ENCODE measurements at places on chromosomes 4 and X.

DNA sequence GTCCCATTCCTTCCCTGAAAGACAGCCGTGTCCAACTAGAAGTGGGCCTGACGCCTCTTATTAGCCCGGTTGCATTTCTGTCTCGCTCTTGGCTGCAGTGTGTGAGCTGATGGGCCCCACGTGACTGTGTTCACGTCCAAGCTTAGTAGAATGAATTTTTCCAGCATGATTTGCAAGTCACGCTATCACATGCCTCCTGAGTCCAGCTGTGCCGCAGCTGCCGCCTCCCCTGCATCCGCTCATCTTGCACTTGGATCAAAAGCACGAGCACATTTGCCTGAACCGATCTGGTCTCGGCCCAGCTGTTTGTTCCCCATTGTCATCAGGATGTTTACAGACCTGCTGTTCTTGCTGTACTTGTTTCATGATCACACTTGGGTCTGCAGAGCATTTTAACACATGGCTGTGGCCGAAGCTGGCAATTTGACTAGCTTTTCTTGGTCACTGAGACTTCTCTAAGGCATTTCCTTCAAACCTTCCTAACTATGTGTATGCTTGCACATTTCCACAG, 126.5 kb downstream of the KIT start:
- no peak for DNase-seq

DNA sequence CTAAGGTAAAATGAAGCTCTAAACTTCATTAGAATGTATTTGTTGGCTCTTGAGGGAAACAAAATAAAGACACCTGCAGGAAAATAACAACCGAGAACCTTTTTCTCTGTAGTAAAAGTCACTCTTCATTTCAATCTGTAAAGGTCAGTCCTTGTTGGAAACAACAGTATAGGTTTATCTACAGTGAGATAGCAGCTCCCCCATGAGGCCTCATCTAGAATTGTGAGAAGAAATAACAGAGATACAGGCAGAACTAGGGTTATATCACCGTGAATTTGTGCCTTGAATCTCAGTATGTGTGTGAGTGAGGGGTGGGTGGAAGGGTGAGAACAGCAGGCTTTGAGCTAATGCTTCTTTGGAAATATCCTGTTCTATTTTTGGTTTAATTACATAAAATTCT, 107.8 kb upstream of the FMR1 start:
- DNase-seq: no peak

- DNase-seq: peak; percentile 10
Observed at GRCh38 chr4:89469930-89470375, 162.4 kb upstream of the GPRIN3 start.

DNA sequence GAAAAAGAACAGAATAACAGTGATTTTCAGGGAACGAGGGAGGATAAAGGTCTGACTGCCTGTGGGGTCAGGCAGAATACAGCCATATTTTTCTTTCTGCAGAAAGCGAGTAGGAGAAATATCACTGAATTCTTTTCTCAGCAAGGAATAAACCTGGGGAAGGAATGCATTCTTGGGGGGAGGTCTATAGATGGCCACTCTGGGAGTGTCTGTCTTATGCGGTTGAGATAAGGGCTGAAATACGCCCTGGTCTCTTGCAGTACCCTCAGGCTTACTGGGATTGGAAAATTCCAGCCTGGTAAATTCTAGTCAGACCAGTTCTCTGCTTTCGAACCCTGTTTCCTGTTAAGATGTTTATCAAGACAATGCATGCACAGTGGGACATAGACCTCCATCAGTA, 26.3 kb downstream of the CNGA1 start:
- DNase-seq: no peak

DNA sequence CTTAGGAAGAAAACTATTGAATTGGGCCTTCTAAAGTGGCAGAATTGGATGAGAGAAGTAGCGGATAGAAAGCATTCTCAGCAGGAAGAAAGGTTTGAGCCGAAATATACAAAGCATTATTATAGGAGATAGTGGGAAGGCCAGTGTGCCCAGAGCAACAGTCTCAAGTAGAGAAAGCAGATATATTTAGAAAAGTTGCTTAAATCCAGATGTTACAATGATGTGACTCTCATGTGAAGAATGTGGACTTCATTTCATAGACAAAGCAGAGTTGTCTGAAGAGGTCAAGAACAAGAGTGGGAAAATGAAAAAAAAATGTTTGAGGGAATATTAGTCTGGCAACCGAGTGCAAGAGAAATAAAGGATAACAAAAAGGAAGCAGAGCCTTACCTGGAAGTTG, 66.9 kb downstream of the SYNPO2 start:
- no peak for DNase-seq

GRCh38 chrX:77493677-77494553, 46.7 kb downstream of the FGF16 start:
- DNase-seq: no peak

DNA sequence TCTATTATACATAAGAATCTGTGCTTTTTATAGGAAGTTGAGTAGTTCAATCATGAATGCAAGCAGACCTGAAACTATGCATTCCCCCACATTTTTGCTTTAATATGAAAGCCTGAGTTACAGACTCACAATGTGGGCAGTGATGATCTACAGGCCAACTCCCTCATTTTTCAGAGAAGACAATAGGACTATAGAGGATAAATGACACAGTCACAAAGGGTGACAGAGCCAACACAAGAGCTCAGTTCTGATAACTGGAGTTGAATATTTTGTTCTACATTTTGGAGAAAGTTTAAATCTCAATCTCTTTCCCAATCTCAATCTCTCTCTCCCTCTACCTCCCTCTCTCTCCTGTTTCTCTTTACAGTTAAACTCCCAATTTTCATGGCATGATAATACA, 27.0 kb downstream of the MBNL3 start:
- DNase-seq: no peak
